ENCODE measurements at places on chromosomes 2 and 18. TPM values are rescaled to one million over a fixed set of nuclear protein-coding genes. Genes with fewer than 3 reads are reported as not detected.

GRCh38 chr2:231680992-231681852 is 27.1 kb upstream of the PTMA start:
- peak; percentile 79 for DNase-seq

GRCh38 chr18:45370255-45371010 is 244.8 kb upstream of the SLC14A2 start:
- DNase-seq = no peak

- peak; percentile 90 for DNase-seq
These were observed 36.0 kb upstream of the CD207 start for GRCh38 chr2:70871398-70872211.

DNA sequence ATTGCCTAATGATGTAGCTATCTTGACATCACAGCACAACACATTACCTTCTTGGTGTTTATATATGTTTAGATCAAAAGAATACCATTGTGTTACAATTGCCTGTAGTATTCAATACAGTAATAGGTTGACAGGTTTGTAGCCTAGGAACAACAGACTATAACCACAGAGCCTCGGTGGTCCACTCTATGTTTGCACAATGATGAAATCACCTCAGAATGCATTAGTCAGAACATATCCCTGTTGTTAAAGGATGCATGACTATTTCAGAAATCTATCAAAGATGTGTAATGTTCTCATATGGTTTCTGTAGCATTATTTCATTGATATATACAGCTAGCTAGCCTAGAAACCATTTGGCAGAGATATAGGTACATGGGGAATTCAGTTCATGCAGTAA is 8.9 kb downstream of the METTL5 start:
- no peak for DNase-seq

Gene HOXD8
- not detected for total RNA-seq

Gene GCG
- not detected for total RNA-seq

Data from HT-29 (cell line).